Naive thymus-derived CD4-positive, alpha-beta T cell (primary cell): ENCODE measurements at places on chromosomes 7 and 10.

GRCh38 chr10:21888959-21889358 is 114.6 kb downstream of the DNAJC1 start:
- peak; percentile 1 for DNase-seq

DNA sequence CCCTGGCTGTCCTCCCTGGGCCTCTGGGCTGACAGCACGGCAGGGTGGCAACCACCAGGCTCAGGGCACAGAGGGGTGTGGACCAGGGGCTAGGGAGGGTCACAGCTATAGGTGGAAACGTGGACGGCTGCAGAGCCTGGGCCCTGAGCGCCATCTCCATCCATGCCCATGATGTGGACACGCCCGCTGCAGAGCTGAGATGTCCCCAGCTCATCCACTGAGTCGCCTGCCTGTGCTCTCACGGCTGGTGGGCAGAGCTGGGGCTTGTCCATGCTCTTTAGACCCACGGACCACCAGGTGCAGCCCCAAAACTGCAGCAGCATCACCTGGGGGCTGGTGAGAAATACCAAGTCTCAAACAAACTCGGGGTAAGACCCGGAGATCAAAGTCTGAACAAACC is 16.1 kb downstream of the TECPR1 start:
- DNase-seq: no peak

- no peak for DNase-seq
These were observed 6.6 kb downstream of the AASS start for GRCh38 chr7:122137251-122138077.

DNA sequence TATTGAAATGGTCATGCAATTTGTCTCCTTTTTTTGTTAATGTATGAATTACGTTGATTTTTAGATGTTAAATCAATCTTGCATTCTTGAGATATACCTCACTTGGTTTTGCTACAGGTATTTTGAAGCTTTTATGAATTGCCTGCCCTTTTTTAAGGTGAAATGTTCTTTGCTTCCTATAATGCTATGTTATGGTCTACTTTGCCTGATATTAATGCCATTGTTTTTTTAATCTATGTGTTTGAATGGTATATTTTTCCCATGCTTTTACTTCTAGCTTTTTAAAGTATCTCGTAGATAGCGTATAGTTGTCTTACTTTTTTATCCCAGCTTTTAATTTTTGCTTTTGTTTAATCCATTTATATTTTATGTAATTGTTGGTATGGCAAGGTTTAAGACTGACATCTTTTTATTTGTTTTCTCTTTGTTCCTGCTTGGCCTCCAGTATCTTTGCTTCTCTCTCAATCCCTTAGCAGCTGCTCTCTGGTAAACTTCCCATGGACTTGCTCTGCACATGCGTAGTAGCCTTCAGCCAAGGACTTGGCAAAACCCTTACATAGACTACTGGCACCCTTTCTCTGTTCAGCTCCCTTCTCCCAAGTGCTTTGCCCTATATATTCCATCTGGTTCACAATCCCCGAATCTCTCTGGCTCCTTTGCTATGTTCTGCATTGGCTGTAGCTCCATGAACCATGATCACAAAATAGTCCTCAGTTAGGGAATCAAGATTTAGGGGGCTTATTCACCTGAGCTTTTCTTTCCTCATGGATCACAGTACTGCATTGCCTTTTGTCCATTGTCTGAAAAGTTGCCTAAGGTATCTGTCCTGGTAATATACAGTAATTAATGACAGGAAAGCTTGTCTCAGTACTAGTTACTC is 8.4 kb downstream of the TRIM24 start:
- DNase-seq: no peak

GRCh38 chr10:100567249-100567648 is 31.5 kb downstream of the HIF1AN start:
- DNase-seq: no peak

DNA sequence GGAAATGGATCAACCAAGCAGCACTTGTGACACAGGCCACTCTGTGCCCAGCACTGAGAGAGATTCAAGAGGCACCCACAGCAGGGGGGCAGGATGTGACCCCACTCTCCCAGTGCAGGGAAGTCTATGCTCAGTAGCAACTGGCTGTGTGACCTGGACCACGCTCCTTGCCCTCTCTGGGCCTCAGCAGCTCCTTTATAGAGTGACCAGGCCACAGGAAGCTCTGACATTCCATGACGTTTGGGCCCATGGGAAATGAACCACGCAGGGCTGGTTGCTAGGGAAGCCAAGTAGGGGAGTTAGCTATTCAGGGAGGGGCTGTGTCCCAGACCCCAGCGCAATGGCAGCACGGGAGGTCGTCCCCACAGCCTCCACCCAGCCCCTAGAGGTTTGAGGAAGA is 232.6 kb downstream of the USP6NL start:
- no peak for DNase-seq

GRCh38 chr7:1934756-1935155 is 264.7 kb downstream of the ELFN1 start:
- DNase-seq: no peak

- DNase-seq: no peak
These were observed 125.3 kb upstream of the STARD3NL start for GRCh38 chr7:38052786-38053185.

GRCh38 chr10:58576751-58577436 is 64.2 kb downstream of the BICC1 start:
- no peak for DNase-seq

DNA sequence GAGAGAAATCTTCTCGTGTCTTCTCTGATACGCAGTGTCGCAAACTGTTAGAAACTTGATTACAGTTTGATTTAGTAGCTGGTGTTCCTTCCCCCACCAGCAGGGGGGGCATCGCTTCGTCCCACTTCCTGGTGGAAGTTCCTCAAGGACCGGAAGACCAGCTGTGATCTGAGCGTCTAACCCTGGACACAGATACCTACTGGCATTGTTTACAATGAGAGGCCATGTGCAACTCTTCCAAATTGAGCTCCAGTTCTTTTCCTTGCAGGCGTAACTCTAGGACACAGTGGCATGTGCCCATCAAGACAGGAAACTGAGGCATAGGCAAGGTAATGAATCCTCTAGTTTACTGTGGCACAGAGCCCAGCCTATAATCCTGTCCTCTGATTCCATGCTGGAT is 219.0 kb downstream of the CCDC3 start:
- no peak for DNase-seq

DNA sequence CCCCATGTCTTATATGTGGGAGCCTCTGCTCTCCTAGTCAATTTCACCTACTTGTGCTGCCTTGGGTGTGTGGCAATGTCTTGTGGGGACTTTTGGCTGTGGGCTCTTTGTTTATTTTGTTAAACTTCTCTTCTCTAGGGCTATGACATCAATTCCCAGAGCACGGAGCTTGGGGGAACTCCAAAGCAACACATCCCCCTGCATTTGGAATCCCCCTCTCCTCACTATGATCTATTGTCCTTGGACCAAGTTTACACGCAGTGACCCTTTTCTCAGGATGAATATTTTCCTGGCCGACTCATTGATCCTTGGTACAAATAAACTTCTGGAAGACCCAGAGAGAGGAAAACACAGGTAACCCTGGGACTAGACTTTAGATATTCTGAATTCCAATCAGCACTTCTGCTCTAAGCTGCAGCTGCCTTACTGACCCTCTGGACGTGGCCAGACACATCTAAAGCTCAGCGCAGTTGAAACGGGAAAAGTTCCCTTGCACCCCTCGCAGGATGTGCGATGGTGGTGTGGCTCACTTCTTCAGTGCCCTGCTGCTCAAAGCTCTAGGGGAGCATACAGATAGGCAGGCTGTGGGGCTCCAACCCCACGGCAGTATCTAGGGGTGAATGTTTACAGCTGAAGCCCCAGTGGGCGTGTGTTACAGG is 110.8 kb downstream of the TMEM178B start:
- no peak for DNase-seq

DNA sequence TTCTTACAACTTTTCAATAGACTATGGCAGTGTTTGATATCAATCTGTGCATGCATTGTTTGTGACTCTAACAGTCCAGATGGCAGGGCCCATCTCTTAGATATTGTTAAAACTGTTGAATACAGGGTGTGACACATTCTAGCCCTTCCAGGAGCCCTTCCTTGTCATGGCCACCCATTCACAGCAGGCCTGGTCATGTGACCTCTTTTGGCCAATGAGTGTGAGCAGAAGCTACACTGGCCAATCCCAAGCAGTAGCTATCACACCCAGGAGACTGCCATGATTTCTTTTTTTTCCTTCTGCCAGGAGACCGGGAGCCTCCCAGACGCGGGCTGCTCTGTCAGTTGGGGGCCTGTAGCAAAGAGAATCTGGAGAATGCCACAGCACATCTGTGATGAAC is 655.4 kb upstream of the MKI67 start:
- DNase-seq: no peak

- DNase-seq: no peak
These were observed 10.0 kb downstream of the PITRM1 start for GRCh38 chr10:3162533-3162932.

DNA sequence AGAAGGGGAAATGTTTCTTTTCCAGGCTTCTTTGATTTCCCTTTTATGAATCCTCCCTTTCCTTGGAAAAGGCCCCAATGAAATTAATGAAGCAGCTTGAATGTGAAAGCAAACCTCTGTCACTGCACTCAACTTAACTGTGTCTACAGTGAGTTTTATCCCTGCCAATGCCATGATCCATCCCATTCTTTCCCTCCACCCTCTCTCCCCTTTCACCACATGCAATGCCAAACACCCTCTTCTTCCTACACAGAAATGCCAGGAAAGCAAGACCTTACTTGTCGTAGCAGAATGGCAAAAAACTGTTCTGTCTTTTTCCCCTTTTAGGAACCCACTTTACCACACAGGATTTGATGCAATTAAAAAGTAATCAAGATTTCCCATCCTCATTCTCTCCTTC is 47.3 kb upstream of the TRIL start:
- DNase-seq: no peak
